MCF 10A (cell line): ENCODE measurements at places on chromosomes 13 and 19. TPM values are rescaled to one million over a fixed set of nuclear protein-coding genes. Genes with fewer than 3 reads are reported as not detected.

Gene XAB2
- total RNA-seq = 28.7 and 29.4 TPM in 2 replicates

Gene ZNF729
- total RNA-seq = not detected in 2 replicates

Gene ENOX1
- 1.5 and 1.8 TPM in 2 replicates for total RNA-seq

Gene SHD
- not detected in 2 replicates for total RNA-seq

Gene CNN1
- total RNA-seq = not detected in 2 replicates

Gene RASGRP4
- not detected in 2 replicates for total RNA-seq

Gene XRCC1
- 18.0 and 20.6 TPM in 2 replicates for total RNA-seq

Gene APLP1
- 1.3 and 2.4 TPM in 2 replicates for total RNA-seq

Gene KCNN1
- total RNA-seq = not detected in 2 replicates

Gene ATP5F1D
- 256 and 258 TPM in 2 replicates for total RNA-seq

Gene SLC25A41
- not detected in 2 replicates for total RNA-seq

Gene CACNG6
- not detected in 2 replicates for total RNA-seq

Gene MAP2K7
- total RNA-seq = 30.5 and 36.3 TPM in 2 replicates

Gene HIPK4
- total RNA-seq = not detected in 2 replicates

Gene PLVAP
- total RNA-seq = not detected in 2 replicates

Gene ZNF560
- total RNA-seq = not detected in 2 replicates

Gene ZNF763
- total RNA-seq = 0.23 and 0.25 TPM in 2 replicates

Gene C5AR1
- total RNA-seq = 1.9 and 4.7 TPM in 2 replicates

Gene BICRA
- total RNA-seq = 13.1 and 16.8 TPM in 2 replicates

Gene WDR62
- total RNA-seq = 5.2 and 6.2 TPM in 2 replicates

Gene SMIM24
- total RNA-seq = not detected in 2 replicates

Gene EHD2
- total RNA-seq = 88.8 and 104 TPM in 2 replicates

Gene ERICH6B
- not detected in 2 replicates for total RNA-seq

Gene FCHO1
- total RNA-seq = 0.10 and 0.23 TPM in 2 replicates

Gene CGB2
- not detected in 2 replicates for total RNA-seq

Gene NFIX
- 26.9 and 27.2 TPM in 2 replicates for total RNA-seq

Gene ZNF497
- total RNA-seq = 3.2 and 3.9 TPM in 2 replicates

Gene PSG1
- not detected in 2 replicates for total RNA-seq

Gene SYNGR4
- not detected in 2 replicates for total RNA-seq

Gene FNDC3A
- total RNA-seq = 61.4 and 63.0 TPM in 2 replicates

Gene ZNF229
- 2.6 and 2.9 TPM in 2 replicates for total RNA-seq

Gene APOC4
- total RNA-seq = not detected in 2 replicates

Gene GRK1
- not detected in 2 replicates for total RNA-seq

Gene ZNF790
- total RNA-seq = 8.2 and 8.7 TPM in 2 replicates

Gene COL4A2
- total RNA-seq = 54.6 and 66.0 TPM in 2 replicates

Gene MCOLN1
- total RNA-seq = 10.8 and 13.9 TPM in 2 replicates

Gene TMPRSS9
- total RNA-seq = not detected in 2 replicates

Gene LONP1
- 219 and 254 TPM in 2 replicates for total RNA-seq

Gene TLE6
- total RNA-seq = 0.89 and 2.9 TPM in 2 replicates

Gene COL5A3
- 0.98 and 1.5 TPM in 2 replicates for total RNA-seq

Gene CGB3
- total RNA-seq = not detected in 2 replicates

Gene NAPSA
- total RNA-seq = 0.49 and 0.51 TPM in 2 replicates

Gene CYP2A6
- total RNA-seq = not detected in 2 replicates

Gene CASP14
- total RNA-seq = not detected in 2 replicates

Gene YJEFN3
- 11.9 and 21.7 TPM in 2 replicates for total RNA-seq

Gene NDFIP2
- 66.0 and 81.6 TPM in 2 replicates for total RNA-seq

Gene ZNF579
- total RNA-seq = 11.6 and 12.6 TPM in 2 replicates

Gene B3GLCT
- 1.7 and 1.9 TPM in 2 replicates for total RNA-seq
